GOT3 (cell line): ENCODE measurements at places on chromosomes 11 and 22.

DNA sequence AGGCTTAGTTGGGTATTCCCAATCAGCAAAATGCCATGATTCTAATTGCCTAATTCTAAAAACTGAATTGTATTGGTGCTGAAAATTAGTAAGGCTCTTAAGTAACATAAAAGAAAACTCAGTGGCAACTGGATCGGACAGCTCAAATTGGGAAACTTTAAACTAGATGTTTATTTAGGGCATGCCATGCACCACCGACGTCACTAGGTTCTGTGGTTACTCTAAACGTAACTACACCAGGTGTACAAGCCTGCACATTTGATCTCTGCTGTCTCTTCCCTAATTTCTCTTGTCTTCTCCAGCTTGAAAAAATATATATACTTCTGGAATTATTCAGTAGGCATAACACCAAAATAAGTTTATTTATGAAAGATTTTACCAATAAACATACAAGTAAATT lies 378.2 kb downstream of the DCDC1 start:
- DNase-seq: no peak

- no peak for DNase-seq
Measured at GRCh38 chr22:21755851-21756284, 20.3 kb upstream of the YPEL1 start.

DNA sequence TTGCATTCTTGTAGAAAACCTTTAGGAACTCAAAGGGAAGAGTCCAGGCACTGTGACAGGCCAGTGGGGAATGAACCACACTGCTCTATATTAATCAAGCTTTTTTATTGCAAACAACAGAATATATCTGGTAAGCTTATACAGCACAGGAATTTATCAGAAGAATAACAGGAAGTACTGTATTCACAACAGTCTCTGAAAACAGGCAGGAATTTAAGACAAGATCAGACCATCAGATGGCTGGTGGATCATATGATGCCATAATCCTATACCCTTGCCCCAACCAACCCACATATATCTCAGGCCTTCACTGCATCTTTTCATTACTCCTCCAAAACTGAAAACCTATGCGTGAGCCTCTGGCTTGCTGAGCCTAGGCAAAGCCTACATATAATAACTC lies 1.0 kb upstream of the HTATIP2 start:
- DNase-seq: no peak

GRCh38 chr11:67178878-67179277 lies 59.8 kb downstream of the KDM2A start:
- no peak for DNase-seq

GRCh38 chr11:47946682-47947559 lies 33.4 kb upstream of the PTPRJ start:
- peak; percentile 55 for DNase-seq

GRCh38 chr22:40076702-40077645 lies 82.2 kb downstream of the FAM83F start:
- DNase-seq: no peak
